Stimulated activated CD8-positive, alpha-beta memory T cell treated with anti-CD3 and anti-CD28 coated beads, Interleukin-4, amount 100 ng/mL, for 4 hours (primary cell): ENCODE measurements at places on chromosomes 3 and 15.

GRCh38 chr15:69074001-69074842 is 59.7 kb downstream of the NOX5 start:
- no peak for DNase-seq

DNA sequence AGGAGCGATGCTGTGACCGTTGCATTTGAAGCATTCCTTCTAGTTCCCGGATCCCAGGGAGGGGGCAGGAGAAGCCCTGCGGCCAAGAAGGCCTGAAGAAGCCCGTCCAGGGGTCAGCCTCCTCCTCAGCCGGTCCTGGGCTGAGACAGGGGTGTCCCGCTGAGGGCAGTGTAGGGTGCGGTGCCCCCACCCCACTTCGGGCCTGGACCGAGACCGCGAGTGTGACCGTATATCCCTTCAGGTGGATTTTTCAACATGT is 2.8 kb downstream of the OCA2 start:
- no peak for DNase-seq

DNA sequence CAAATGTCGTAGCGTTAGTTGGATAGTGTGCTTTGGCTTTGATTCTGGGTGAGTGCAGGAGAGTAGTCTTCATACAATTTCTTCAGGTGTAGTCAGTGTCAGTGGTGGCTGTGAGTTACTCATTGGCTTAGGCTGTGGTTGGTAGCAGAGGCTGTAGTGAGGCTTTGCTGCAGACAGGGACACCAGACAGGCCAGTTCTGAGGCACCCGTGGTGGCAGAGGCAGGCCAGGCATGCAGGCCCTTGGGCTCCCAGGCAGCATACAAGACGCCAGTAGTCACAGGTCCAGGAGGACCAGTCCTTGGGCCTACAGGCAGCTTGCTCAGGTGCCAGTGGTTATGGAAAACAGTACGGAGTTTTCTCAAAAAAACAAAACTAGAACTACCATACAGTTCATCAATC is 61.3 kb downstream of the DMXL2 start:
- DNase-seq: no peak

GRCh38 chr3:102038477-102039142 is 189.3 kb downstream of the NFKBIZ start:
- DNase-seq: no peak

DNA sequence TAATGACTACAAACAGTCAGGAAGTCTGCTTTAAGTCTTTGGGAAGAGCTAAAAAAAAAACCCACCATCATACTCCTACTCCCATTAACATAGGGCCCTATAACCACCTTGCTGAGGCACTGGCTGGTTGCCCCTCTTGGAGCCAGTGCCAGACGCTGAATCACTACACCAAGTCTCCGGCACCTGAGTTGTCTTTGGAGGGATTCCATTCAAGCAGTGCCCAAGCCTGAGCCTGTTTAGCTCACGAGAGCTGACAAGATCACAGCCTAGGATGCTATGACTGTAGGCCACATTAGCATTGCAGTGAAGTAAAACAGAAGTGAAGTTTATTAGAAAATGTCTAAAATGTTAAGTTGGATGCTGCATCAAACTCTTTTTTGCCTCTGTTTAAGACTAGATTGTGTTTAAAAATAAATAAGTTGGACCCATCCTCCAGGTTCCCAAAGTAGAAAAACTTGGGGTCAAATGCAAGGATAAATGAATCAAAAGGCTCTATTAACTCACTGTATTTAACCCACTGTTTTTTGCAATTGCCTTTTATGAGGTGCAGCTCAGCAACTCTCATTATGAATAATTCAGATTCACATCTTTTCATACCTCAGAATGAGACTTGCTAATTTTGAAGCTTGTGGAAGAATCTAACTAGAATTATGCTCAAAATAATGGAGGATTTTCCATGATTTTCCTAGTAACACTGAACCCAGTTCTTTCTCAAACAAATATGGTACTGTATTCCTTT is 461.9 kb downstream of the FOXP1 start:
- no peak for DNase-seq
